Femur (tissue), 1 donor: ENCODE measurements at places on chromosomes 1 and 21.

- no peak for DNase-seq
Observed at GRCh38 chr1:84975035-84975434, 21.9 kb downstream of the MCOLN2 start.

GRCh38 chr1:117089996-117090395 lies 29.9 kb downstream of the TTF2 start:
- DNase-seq: no peak

GRCh38 chr1:11529763-11530730 lies 51.1 kb downstream of the DISP3 start:
- no peak for DNase-seq

DNA sequence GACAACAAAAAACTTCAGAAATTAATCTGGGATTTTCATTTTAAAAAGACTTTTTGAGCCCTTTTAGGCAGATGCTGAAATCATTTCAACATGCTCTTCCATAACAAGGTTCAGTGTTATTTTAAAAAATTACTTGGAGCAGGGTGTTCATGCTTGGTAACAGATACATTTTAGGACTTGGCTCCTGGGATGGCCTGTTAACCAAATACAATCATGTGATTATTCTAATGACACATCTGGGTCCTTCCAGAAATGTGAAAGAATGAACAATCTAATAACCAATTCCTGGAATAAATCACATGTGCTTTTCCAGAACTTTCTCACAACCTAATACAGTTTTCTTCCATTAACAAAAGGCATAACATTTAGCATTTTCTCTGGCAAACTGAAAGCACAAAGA lies 379.8 kb upstream of the RUNX1 start:
- DNase-seq: no peak

DNA sequence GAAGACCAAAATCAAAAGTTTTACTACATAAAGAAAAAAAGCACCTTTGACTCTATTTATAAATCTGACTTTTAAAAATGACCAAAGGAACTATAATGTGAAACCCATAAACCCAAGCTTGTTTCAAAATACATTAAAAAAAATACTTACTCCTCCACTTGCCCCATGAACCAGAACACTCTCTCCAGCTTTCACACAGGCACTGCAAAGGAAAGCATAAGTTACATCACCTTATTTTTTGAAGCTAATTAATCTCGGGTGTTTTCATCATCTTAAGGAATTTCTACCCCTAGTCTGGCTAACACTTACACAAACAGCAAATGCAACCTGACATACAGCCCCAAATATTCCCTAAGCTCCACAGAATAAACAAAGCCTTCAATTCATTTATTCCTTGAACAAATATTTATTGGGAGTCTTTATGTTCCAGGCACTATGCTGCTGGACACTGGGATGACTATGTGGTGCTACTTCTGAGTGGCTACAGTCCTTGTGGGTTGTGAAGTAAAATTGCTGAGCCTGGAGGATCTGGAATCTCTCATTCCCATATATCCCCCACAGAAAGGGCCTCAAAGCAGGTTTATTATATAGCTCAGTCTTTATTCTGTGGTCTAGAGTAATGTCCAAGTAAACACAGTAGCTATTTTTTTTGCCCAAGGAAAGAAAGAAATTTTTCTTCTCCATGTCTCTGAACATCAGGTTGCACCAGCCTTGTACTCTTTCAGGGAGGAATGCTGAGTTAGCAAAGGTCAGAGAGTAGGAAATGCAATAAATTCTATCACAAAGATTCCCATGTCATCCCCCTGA lies 18.2 kb downstream of the CRYZ start:
- no peak for DNase-seq

DNA sequence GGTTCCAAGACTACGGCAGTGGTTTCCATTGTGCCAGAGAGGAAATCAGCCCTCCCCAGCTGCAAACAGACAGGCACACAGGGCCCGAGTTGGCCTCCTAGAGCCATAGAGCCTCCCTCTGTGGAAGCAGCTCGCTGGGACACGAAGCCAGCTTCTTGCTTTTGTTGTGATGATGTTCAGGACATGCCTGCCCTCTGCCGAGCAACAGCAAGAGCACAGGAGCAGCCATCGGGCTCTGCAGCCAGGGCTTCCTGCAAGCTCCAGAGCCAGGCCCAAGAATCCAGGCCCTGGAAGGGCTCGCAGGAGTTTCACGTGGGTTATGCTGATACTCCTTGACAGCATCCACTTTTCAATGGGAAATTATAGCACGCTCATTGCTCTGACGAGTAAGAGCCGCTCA lies 18.5 kb downstream of the NPHP4 start:
- DNase-seq: no peak

DNA sequence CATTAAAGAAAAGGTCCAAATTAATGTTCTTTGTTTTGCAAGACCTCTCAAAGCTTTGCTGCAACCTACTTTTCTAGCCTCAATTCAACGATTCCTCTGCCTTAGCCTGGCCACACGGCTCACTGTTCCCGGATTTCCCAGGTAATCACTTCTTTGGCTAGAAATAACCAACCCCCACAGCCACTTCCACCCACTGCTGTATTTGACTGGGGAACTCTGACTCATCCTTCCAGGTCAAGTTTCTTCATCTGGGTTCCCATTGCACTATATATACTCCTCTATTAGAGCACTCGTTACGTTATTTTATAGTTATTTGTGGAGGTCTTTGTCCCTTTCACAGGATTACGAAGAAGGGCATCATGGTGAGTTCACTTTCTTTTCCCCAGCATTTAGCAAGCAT lies 185.9 kb downstream of the CACNA1E start:
- DNase-seq: no peak

GRCh38 chr1:162145280-162145965 lies 75.9 kb downstream of the NOS1AP start:
- no peak for DNase-seq

DNA sequence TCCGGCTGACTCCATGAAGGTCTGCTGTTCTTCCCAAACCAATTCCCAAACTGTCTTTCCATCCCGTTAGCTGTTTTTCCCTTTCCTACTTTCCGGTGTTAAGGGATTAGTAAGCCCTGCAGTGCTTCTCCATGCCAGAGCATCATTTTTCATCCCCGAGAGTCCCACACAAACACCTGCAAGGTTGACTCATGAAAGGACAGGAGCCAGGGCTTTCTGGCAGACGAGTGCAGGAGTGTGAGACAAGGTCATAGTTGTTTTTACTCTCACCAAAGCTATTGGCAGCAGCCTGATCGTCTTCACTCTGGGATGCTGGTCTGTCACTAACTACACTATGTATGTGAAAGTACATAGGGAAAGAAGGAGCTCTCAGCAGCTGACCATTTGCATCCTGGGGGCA lies 10.2 kb upstream of the BECN2 start:
- peak; percentile 75 for DNase-seq

GRCh38 chr1:179287946-179288345 lies 5.7 kb upstream of the SOAT1 start:
- DNase-seq: no peak

- peak; percentile 84 for DNase-seq
Observed at GRCh38 chr1:227415115-227415790, 97.0 kb upstream of the CDC42BPA start.

DNA sequence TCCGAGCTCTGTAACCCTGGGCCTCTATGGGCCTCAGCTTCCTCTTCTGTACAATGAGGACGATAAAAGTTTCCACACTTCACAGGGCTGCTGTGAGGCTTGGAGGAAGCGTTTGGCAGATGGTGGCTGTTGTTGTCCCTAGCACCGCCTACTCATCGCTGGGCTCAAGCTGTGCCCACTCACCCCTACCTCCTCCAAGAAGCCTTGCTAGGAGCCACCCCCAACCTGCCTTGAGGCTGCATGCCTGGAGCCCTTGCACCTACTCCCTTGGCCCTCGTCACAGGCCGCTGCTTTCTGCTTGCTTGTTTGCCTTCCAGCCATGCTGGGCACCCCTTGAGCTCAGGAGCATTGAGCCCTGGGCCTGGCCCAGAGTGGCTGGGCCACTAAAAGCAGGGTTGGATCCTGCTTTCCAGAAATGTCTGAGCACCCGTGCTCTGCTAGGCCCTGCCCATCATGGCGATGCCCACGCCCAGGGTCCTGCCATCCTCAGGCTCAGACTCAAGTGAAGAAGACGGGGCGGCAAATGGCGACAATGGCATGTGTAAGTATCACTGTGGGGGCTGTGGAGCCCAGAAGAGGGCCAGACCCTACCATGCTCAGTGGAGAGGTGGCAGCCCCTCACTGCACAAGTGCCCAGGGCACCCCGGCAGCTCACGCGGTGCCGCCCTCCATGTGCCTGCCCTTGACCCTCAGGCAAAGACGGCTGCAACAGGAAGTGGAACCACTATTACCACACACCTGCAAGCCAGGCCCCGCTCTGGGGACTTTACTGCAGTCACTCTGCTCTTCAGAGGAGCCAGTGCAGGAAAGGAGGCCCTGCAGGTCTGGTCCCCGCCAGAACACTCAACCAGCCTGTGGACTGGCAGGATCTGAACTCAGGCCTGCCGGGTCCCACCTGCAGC lies 9.5 kb downstream of the SH3BGRL3 start:
- DNase-seq: peak; percentile 70

- no peak for DNase-seq
Observed at GRCh38 chr1:43316738-43317520, 16.1 kb downstream of the TIE1 start.

- DNase-seq: no peak
Observed at GRCh38 chr1:177746155-177746554, 223.7 kb downstream of the SEC16B start.

DNA sequence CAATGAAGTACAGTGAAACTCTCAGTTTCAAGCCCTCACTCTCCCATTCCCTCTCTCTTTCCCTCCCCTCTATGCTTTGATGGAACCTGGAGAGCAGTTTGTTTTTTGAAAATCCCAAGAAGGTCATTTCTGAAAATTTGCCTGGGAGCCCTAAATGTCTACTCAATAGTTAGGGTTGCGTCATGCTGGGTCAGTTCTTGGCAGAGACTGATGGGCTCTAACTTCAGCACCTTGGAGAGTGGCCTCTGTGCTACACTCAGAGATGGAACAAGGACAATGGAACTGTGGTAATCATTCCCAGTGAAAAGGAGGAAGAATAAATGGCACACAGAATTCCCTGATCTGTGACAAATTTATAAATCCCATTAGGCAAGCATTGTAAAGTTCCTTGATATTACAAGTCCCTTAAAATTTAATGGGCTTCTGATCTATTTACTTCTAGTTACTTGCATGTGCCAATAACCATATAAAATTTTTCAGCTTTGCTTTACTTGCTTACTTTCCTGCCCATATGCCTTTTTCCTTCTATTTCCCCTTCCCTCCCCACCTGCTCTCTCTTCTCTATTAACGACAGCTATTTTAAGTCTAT lies 182.9 kb upstream of the KCND3 start:
- DNase-seq: peak; percentile 21

DNA sequence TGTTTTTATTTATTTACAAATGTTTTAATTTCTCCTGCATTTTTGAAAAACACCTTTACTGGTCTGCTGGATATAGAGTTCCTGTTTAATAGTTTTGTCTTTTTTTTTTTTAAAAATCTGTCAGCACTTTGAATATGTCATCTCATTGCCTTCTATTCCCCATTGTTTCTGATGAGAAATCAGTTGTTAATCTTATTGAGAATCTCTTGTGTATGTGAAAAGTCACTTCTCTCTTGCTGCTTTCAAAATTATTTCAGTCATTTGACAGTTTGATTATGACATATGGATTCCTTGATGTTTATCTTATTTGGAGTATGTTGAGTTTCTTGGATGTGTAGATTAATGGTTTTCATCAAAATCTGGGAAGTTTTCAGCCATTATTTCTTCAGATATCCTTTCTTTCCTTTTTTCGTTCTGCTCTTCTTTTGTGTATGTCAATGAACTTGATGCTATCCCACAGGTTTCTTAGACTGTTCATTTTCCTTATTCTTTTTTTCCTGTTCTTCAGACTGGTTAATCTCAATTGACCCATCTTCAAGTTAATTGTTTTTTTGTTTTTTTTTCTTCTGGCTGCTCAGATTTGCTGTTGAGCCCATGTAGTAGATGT lies 51.2 kb upstream of the CCDC190 start:
- no peak for DNase-seq

DNA sequence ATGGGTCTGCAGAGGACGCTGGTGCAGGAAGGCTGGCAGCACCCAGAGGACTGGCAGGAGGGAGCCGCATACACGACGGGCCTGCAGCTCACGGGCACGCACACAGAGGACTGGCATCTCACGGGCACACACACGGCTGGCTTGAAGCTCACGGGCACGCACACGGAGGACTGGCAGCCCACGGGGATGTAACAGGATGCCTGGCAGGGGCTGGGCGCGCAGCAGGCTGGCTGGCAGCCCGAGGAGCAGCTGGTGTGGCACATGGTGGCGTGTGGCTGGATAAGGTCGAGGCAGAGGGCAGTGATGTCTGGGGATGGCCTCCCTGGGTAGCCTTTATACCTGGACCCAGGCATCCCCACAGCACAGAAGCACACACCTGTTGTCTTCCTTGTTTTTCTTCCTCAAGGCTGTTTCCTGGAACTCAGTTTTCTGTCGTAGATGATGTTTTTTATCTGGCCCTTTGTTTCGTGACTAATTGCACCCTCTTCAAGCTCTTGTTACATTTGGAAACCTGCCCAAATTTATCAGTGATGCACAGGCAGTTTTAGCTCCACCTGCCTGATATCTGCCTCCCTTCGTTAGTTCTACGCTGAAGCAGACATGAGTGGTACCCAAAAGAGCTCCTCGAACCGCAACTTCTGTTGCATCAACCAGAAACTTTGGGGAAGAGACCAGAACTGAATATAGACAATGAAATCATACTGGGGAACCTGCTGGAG lies at the start of gene KRTAP12-1:
Gene KRTAP12-1 (minus strand): TSS at position 303 of the 719 bp plus-strand sequence. CDS start 40 bp downstream, at position 263.
- DNase-seq: no peak

DNA sequence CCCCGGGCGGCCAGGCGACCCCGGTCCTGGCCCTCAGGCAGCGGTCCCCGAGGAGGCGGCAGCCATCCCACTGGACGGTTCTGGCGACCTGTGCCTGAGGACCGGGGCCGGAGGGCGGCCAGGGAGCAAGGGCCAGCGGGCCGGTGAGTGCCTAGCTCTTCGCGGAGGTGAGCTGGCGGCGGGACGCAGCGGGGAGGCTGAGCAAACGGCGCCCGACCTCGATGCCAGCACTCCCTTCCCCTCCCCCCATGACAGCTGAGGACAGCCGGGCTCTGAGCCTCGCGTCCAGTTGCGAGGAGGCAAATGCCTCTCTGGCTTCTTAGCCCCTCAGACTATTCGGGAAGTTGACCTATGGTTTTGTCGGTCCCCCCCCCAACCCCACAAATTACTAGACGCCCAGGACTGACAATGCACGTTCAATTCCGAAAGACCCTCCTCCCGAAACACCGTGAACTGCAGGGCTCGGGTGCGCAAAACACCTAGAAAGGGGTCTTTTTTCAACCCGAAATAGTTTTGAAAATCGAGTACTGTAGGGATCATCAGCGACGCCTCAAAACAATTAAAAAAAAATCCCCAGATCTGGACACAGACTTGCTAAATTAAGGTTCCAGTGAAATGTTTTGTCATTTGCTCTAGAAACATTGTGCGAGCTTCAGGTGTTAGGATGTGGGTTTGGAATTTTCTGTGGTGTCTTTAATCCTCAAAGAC lies 8.3 kb downstream of the CDKN2C start:
- peak; percentile 58 for DNase-seq
